Vagina (tissue), 2 donors: ENCODE measurements at places on chromosomes 16 and 17. TPM values are rescaled to one million over a fixed set of nuclear protein-coding genes. Genes with fewer than 3 reads are reported as not detected.

GRCh38 chr17:13510062-13510461, 91.7 kb downstream of the HS3ST3A1 start:
- DNase-seq = no peak

The KIFC3 gene
- total RNA-seq = 36.8 TPM

DNA sequence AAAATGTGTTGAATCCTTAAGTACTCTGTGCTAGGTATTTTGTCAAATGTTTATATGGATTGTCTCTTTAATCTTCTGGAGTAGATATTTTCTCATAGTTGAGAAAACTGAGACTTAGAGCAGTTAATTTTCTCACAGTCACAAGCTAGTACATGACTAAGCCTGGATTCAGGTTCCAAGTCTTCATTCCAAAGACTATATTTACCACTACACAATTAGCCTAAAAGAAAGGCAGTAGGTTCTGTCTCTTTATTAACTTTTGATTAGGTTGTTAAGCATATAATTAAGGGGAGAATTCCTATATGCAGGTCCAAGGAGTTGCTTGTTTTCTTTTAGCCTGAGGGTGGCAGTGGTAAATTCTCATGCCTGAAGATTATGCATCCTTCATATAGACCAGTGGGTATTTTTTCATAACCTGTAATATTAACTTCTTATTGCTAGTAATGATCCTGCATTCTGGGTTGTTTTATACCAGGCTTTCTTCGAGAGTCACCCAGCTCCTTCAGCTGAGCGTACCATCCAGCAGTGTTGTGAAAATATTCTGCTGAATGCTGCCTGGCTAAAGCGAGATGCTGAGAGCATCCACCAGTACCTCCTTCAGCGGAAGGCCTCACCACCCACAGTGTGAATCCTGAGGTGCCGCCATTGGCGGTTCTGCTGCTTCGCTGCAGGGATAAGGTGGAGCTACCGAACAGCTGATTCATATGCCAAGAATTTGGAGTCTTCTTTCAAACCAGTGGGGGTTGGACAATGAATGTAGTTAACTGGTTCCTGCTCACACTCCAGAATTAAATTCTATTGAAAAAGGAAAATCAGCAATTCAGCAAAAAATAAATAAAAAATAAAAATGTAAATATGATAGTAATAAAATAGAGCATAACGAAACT, 28.2 kb upstream of the KPNB1 start:
- DNase-seq = no peak

DNA sequence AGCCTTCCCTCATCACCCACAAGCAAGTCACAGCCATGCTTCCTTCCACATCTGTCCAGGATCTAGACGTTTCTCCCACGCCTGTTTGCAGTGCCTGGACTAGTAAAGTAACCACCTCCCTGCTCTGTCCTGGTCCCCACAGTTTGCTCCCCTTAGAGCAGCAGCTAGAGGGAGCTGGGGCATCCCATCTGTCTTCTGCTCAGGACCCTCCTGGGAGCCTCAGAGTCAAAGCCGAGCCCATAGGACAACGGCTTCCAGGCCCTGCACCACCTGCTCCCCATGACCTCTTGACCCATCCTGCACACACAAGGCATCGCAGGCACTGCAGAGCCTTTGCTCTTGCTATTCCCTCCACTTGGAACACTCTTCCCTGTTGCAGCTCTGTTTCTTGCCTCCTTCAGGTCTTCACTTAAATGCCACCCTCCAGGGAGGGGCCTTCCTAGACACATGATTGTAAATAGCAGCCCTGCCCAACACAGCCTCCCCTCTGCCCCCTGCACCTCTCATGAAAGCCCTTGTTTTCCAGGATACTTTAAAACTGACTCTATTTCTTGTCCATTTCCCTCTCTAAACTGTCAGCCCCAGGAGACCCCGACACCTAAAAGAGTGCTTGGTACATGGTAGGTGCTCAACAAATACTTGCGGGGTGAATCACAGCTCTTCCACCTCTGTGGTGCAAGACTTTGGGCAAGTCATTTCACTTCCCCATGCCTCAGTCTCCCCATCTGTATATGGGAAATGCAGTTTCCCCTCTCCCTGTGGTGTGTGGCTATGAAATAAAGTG, 3.1 kb downstream of the NATD1 start:
- no peak for DNase-seq

DNA sequence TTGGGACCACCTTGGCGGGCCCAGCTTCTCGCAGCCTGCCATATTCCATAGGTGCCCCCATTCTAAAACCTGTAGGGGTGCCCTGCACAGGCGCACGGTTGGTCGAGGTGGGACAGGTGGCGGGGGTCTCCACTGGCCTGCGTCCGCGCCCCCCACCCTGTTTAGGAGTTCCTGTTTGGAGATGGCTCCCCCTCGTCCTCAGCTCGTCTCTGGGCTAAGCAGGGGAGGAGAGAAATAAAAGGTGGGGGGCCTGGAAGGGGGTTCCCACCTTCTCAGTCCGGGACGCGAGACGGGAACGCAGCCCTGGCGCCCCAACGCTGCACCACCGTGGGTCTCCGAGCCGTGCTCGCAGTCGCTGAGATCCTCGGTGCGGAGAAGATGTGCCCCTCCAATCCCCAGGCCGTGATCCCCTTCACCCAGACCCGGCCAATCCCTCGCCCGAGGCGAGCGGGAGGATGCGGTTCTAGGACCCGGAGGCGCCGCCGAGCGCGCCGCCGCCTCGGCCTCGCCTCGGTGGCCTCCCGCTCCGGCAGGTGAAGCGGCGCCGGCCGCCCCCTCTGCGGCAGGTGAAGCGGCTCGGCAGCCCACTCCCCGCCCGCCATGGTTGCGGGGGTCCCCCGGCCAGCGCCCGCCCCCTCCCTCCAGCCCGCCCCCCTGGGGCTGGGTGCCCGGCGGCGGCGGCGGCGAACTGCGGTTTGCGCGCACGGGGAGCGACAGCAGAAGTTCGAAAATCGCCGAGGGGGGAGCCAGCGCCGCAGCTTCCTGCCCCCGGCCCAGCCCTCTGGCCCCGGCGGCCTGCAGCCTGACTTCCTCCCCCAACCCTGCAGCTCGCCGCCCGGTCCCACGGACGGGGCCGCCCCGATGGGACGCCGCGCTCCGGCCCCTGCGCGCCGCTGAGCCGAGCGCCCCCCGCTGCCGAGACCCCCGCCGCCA, at the start of gene FMNL1:
FMNL1 (plus strand) TSS at position 805 of the 933 bp plus-strand sequence. CDS start 240 bp downstream, outside the sequence.
- no peak for DNase-seq

- DNase-seq = no peak
Observed at GRCh38 chr17:81920612-81921536, 2.9 kb upstream of the SIRT7 start.

The KRT33A gene
- 1.5 TPM for total RNA-seq

DNA sequence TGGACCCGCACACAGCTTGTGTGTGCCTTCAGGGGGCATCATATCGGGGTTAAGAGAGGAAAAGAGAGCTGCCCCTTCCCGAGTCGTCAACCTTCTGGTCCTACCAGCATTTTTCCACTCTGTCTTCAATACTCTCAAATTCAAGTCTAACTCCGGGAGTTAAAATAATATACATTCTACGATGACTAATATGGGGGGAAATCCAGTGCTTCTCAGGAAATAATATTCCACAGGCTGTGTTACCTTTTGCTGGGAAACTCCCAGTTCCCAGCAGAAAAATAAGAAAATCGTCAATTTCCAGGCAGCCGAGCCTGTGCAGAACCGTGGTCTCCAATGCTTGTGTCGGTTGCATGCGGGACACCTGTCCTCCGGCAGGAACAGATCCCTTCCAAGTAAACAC, 105.0 kb upstream of the FOXF1 start:
- DNase-seq = no peak

GRCh38 chr17:40560592-40561293, 4.5 kb downstream of the CCR7 start:
- DNase-seq = peak; percentile 87

DNA sequence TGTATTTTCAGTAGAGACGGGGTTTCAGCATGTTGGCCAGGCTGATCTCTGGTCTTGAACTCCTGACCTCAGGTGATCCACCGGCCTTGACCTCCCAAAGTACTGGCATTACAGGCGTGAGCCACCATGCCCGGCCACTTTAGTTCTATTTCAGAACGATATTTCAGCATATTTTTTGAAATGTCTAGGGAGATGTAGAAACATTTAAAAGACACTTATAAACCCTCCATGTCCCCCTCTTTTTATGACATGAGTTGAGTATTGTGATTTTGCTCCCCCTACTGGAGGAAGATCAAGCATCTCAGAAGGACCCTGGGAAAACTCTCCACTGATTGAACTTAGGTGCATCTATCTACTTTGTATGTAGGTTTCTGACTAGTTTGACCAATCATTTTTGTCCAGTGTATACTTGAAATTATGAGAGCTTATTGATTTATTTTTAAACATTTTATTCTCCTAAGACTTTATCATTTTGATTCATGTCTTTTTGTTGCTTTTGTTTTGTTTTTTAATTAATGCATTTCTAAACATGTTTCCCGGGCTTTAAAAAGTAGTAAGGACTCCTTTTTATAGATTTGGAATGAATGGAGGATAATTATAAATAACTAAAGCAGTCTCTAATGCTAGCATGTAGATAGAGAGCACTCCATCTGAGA, 105.1 kb downstream of the CHD9 start:
- DNase-seq = no peak

The FAM83G gene
- total RNA-seq = 36.1 TPM

The ARL5C gene
- not detected for total RNA-seq

The HERPUD1 gene
- 97.7 TPM for total RNA-seq

GRCh38 chr16:76268824-76269223, 8.4 kb upstream of the CNTNAP4 start:
- DNase-seq = no peak

The TBC1D16 gene
- total RNA-seq = 18.2 TPM

DNA sequence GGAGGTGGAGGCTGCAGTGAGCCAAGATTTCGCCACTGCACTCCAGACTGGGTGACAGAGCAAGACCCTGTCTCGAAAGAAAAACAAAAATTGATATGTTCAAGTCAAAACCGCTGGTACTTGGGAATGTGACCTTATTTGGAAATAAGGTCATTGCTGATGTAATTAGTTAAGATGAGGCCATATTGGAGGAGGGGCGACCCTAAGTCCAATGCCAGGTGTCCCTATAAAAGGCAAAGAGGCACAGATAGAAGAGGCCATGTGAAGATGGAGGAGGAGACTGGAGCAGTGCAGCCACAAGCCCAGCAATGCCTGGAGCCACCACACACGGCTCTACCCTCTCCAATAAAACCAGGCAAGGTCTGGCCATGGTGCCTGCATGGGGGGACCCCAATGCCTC, 50.8 kb upstream of the JPH3 start:
- DNase-seq = no peak

DNA sequence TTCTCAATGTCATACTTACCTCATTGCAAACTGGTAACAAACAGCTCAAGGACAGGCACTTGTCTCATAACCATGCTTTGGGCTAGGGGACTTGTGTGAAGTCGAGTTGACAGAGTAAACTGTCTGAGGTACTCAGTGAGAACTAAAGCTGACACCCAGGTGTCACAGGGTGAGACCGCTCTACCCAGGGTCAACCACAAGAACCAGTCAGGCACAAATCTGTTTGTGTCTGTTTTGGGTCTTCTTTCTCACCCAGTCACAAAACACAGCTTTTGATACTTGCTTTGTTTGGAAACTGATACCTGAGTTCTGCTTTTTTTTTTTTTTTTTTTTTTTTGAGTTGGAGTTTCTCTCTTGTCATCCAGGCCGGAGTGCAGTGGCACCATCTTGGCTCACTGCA, 161.1 kb downstream of the STX8 start:
- no peak for DNase-seq

DNA sequence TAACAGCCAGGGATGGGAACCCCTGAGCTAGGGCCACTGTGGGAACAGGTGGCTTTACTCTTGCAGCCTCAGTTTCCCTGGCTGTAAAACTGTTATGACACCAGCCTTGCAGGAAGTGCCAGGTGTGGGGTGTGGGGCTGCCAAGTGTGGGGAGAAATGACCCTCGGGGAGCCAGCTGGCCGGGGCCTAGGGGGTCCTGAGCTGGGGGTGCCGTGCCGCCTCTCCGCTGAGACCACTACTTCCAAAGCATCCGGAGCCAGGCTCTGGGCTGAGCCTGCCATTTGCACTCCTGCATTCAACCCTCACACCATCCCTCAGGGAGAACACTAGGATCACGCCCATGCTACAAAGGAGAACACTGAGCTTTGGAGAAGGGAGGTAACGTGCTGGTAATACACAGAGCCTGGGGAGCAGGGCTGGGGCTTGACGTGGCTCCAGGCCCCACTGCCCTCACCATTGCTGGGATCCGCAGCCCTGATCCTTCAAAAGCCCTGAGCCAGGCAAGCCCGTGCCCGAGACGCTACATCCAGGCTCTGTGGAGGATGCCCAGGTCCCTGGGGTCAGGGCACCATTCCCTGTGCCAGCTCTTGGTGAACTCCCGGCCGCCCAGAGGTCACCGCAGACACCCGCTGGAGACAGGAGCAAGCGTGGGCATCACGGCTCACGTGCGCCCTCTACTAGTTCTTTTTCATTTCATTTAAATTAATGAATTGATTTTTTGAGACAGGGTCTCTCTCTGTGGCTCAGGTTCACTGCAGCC, 28.8 kb upstream of the GINS2 start:
- DNase-seq = no peak

DNA sequence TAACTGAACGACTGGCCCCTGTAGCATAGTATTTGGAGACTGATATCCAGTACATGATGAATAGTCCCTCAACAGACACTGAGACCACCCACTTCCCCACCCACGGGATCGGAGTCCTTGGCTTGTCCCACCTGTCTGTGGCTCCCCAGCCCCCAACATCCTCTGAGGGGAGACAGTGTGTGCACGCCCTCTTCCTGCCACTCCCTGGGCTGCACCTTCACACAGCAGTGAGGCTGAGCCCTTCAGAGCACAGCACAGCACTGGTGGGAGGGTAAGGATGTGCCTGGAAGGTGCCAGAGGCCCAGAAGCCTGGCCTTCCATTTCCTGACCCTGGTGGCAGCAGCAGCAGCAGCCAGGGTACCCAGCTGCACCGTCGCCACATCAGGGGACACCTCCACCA, 11.0 kb downstream of the DNASE1 start:
- DNase-seq = no peak

GRCh38 chr16:2881783-2882649, 999 bp upstream of the FLYWCH2 start:
- DNase-seq = no peak
